Activated CD4-positive, alpha-beta T cell treated with anti-CD3 and anti-CD28 coated beads for 1 hour (primary cell): ENCODE measurements at places on chromosomes 1 and 21.
A peak's percentile ranks its signal among the peaks of the same experiment; 100 is the strongest.

- no peak for DNase-seq
These were observed 16.0 kb upstream of the OLIG1 start for GRCh38 chr21:33053951-33054350.

DNA sequence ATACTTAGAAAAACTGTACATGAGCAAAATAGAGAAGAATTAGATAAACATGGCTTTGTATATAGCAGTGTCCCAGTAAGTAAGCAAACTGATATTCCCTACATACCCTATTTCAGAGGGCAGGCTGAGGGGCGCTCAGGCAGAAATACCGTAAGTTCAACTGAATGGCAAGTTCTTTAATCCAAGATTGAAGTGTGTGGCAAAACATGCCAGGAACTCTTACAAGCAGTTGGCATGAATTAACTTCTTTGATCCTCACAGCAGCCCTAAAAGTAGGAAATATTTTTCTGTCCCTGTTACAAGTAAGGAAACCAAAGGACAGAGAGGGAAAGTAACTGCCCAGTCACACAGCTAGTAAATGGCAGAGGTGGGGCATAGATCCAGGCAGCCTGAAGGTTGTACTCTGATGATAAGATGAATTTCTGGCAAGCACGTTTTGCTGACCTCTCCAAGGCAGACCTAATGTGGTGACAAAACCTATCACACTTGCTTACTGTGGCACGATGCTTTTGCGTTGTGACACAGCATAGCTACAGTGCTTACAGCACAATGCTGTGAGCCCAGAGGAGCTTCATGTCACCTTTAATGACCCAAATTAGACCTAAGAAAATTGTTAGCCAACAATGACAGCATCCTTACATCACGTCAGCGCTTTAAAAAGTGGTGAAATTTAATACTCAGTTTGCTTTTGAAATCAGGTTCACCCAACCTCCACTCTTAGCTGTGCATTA, 35.0 kb upstream of the THEM4 start:
- DNase-seq = no peak

DNA sequence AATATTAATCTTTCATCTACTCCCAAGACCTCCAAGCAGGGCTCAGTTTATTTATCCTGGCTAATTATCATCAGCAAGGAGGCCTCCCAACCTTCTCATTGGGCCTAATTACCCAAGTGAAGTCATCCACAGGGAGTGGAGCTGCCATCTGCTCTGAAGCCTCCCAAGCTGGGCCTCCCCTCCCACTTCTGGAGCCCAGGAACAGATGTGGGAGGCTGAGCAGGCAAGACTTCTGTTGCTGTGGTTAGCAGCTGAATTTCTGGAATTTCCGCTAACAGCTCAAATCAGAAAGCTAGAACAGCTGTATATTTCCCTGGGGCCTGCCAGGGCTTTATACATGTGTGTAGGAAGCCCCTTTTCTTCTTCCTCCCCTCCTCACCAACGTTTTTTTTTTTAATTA, 127.5 kb downstream of the UCK2 start:
- no peak for DNase-seq

DNA sequence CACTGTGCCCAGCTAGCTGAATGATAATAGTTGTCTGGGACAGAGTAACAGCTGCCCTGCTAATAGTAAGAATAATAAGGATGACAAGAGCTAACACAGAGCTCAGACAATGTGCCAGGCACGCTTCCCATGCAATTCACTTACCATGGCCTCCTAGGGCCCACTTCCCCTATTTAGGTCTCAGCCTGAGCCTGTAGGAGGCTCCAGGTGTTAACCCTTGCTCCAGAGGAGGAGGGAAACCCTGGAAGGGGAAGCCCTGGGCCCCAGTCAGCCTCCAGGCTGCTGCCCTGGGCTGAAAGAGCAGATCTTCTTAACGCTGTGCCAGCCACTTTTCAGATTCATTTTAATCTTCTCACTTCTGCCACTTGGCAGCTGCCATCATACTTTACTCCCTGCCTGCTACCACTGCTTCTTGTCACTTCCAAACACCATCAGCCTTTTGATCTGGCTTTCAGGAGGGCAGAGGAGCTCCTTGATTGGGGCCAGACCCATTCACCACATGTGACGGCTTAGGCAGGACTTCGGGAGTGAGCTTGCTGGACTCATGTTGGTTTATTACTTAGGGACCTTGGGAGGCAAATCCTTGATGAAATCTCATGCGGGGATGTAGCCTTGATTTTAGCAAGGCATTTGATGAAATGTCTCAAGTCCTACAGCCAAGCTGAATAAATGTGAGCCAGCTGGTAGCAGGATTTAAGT, 66.7 kb upstream of the PARP1 start:
- no peak for DNase-seq

GRCh38 chr1:78703806-78704205, 54.2 kb downstream of the IFI44 start:
- no peak for DNase-seq

DNA sequence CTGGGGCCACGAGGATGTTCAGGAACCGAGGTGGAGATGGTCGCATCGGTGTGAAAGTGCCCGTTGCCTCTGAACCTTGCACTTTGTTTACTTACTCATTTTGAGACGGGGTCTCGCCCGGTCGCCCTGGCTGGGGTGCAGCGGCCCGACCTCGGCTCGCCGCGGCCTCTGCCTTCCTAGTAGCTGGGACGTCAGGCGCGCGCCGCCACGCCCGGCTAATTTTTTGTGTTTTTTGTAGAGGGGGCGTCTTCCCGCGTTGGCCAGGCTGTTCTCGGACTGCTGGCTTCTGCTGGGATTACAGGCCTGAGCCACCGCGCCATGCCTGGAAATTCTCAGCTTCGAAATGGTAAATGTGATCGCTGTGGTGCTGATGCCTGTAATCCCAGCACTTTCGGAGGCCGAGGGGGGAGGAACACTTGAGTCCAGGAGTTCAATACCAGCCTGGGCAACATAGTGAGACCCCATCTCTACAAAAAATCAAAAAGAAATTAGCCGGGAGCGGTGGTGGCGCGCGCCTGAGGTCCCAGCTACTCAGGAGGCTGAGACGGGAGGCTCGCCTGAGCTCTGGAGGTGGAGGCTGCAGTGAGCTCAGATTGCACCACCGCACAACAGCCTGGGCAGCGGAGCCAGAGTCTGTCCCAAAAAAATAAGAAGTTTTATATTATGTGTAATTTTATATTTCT, 684 bp upstream of the MRPL20 start:
- no peak for DNase-seq

DNA sequence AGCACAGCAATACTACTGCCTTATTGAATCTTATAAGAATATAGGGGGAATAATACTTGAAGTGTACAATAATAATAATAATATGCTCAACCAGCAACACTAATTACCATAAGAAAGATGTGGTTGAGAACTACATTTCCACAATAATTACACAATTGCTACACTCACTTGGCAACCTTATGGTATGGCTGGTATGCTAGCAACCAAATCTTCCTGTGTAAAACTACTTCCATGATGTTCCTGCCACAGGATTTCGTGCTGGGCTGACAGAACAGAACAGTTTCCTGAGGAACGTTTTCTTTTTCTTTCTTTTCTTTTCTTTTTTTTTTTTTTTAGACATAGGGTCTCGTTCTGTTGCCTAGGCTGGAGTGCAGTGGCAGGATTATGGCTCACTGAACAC, 50.6 kb downstream of the KIF26B start:
- no peak for DNase-seq

- DNase-seq = no peak
These were observed 196.6 kb upstream of the HMCN1 start for GRCh38 chr1:185537596-185537995.

GRCh38 chr1:92936865-92937264, 24.4 kb downstream of the DIPK1A start:
- DNase-seq = no peak

GRCh38 chr1:53280496-53280895, 42.2 kb upstream of the MAGOH start:
- no peak for DNase-seq

DNA sequence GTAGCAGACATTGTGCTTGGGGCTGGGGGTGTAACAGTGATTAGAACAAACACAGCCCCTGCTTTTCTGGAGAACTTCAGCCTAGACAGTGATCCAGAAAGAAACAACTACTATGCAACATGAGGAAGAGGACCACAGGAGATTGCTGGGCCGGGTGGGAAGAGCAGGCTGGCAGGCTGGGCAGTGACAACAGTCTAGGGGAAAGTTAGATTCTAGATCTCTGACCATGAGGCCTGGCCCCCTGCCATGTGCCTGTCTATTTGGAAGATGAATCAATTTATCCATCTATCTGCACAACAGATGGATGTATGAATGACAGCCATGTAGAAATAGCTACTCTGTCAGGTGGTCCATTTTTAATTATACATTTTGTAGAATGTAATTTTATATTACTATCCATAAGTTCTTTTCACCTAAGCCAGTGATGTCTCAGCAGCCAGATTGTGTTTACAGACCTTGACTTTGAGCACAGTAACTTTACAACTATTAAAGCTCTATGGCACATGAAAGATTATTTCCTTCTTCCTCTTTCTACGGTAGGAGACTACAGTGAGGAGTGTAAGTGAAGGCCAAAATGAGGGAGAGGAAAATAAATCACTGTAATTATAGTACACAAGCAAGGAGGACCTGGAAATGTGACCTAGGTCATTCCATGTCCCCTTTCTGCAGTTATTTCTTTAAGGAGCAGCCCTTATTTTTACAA, 15.5 kb downstream of the CLIC6 start:
- no peak for DNase-seq

DNA sequence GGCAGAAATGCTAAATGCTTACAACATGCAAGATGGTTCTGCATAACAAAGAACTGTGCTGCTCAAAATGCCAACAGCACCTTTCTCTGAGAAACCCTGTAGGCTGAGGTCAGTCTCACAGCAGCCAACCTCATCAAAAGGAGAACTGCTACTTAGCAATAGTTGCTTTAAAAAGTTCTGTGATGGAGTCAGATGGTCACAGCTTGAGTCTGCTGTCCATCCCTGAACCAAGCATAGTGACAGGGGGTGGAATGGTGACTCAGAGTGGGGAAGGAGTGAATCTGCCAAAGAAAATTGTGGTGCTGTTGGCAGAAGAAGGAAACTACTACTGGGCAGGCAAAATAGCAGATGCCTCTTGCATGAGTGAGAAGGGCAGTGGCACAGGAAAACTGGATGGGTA, 106.0 kb upstream of the FAM78B start:
- DNase-seq = no peak

- no peak for DNase-seq
These were observed 151.2 kb downstream of the DMRTA2 start for GRCh38 chr1:50271968-50272578.

DNA sequence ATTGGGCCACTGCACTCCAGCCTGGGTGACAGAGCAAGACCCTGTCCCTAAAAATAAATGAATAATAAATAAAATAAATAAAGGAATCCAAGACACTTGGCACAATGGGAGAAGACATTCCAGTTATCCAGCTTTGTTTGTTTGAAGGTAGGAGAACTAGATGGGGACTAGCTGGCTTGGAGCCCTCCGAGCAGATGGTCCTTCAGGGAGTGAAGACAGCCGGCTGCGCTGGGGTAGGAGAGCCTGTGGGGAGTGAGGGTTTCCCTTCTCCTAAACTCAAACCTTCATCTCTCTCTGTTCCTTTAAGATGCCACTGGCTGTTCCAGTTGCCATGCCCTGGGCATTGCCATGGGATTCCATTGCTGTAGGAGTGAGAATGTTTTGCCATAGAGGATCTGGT, 120.6 kb downstream of the NAV1 start:
- DNase-seq = no peak

DNA sequence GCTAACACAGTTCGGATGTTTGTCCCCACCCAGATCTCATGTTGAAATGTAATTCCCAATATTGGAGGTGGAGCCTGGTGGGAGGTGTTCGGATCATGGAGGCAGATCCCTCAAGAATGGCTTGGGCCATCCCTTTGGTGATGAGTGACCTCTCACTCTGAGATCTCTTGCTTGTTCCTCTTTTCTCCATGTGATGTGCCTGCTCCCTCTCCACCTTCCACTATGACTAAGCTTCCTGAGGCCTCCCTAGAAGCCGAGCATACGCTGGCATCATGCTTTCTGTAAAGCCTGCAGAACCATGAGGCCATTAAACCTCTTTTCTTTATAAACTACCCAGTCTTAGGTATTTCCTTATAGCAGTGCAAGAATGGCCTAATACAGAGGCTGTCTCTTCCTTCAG, 8.1 kb upstream of the PLA2G5 start:
- no peak for DNase-seq

DNA sequence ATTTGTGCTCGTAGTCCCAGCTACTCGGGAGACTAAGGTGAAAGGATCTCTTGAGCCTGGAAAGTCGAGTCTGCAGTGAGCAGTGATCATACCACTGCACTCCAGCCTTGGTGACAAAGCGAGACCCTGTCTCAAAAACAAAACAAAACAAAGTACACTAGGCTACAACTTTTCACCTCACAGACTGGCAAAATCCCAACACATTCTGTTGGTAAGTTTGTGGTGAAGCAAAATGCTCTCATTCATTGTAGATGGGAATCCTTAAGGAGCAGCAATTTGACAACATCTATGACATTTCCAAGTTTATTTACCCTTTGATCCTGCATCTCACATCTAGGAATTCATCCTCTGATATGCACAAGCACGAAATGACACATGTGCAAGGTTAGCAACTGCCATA, 20.2 kb upstream of the SLC1A7 start:
- no peak for DNase-seq

GRCh38 chr1:63662841-63663240, 69.6 kb downstream of the PGM1 start:
- DNase-seq = no peak

DNA sequence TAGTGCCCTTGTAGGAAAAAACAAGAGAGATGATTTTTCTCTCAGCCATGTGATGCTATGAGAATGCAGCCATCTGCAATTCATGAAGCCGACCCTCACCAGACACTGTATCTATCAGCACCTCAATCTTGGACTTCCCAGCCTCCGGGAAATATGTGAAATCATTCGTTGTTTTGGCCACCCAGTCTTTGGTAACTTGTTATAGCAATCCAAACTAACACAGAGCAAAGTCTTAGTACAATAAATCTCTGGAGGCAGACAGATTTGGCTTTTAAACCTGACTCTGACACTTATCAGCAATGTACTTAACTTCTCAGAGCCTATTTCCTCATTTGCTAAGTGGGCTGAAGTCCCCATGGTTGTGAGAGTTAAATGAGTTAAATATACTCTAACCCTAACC, 5.1 kb upstream of the MED18 start:
- DNase-seq = no peak

DNA sequence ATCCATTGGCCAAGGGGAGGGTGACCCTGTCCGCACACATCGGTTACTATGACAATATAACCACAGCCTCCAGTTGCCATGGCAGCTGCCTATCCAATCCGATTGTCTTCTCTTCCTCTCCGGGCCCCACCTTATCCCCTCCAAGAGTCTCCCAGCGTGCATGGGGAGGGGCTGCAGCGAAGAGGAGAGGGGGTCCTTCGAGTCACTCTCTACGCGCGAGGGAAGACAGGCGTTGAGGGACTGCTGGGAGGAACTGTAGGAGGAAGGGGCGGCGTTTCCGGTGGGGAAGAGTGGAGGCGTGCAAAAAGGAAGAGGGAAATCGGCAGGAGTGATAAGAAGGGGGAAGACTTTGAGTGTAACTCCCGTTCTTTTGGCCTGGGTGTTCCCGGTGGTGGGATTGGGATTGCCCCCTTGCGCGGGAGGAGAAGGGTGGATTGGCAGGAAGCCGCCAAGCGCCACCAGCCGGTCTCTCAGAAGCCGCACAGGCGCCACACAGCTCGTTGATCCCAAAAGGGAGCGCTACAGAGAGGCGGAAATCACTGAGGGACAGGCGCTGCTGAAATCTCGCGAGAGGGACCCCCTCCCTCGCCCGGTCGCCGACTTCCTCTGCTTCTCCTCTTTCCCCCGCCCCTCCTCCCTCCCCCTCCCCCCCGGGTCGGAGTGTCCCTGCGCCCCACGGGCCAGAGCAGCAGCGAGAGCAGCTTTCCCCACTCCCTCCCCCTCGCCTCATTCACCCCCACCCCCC, 384 bp upstream of the SMG7 start:
- DNase-seq = peak; percentile 94
